Cardiac muscle cell (in vitro differentiated cells and primary cell): ENCODE measurements at places on chromosomes 6 and 20. TPM values are rescaled to one million over a fixed set of nuclear protein-coding genes. Genes with fewer than 3 reads are reported as not detected.

Gene SLC22A3
- total RNA-seq: 0.74 TPM in 1 of 2 replicates, not detected in the other

Gene SLC22A7
- not detected in 2 replicates for total RNA-seq

Gene C20orf204
- total RNA-seq: 0.88 and 2.2 TPM in 2 replicates

Gene HLA-DMB
- total RNA-seq: not detected in 2 replicates

Gene CCN5
- total RNA-seq: not detected in 2 replicates

Gene MBOAT1
- 9.1 and 15.5 TPM in 2 replicates for total RNA-seq

Gene MAS1
- total RNA-seq: not detected in 2 replicates

Gene TSBP1
- total RNA-seq: not detected in 2 replicates

Gene C20orf96
- 6.2 and 9.3 TPM in 2 replicates for total RNA-seq

Gene C6orf141
- total RNA-seq: 0.54 TPM in 1 of 2 replicates, not detected in the other

Gene ELOVL4
- total RNA-seq: 3.9 and 6.9 TPM in 2 replicates

Gene UBD
- not detected in 2 replicates for total RNA-seq

Gene FOXO3
- 17.1 and 20.8 TPM in 2 replicates for total RNA-seq

Gene TP53TG5
- total RNA-seq: 0.32 and 0.39 TPM in 2 replicates

Gene ENPP1
- total RNA-seq: 1.2 and 3.1 TPM in 2 replicates

Gene PAK5
- 0.06 and 0.11 TPM in 2 replicates for total RNA-seq

Gene ROMO1
- total RNA-seq: 205 and 356 TPM in 2 replicates

Gene HLA-DOB
- total RNA-seq: not detected in 2 replicates

Gene SH3BGRL2
- 35.0 and 36.1 TPM in 2 replicates for total RNA-seq

Gene GNAS
- 1,319 and 1,641 TPM in 2 replicates for total RNA-seq

Gene ARHGAP18
- 0.45 and 0.67 TPM in 2 replicates for total RNA-seq

Gene SNX21
- total RNA-seq: 109 and 270 TPM in 2 replicates

Gene VGLL2
- not detected in 2 replicates for total RNA-seq

Gene SYS1
- 24.5 and 28.0 TPM in 2 replicates for total RNA-seq

Gene ZNF391
- total RNA-seq: 3.7 and 5.4 TPM in 2 replicates

Gene ZNF217
- 16.7 and 26.3 TPM in 2 replicates for total RNA-seq

Gene BCAS1
- not detected in 2 replicates for total RNA-seq

Gene C6orf15
- total RNA-seq: not detected in 2 replicates

Gene RRP36
- 67.3 and 108 TPM in 2 replicates for total RNA-seq

Gene SRXN1
- total RNA-seq: 19.4 and 21.6 TPM in 2 replicates

Gene ANGPT4
- total RNA-seq: 0.21 and 0.80 TPM in 2 replicates

Gene WFDC5
- total RNA-seq: not detected in 2 replicates
